Caco-2 (cell line): ENCODE measurements at places on chromosomes 13 and 19. TPM values are rescaled to one million over a fixed set of nuclear protein-coding genes. Genes with fewer than 3 reads are reported as not detected.

DNA sequence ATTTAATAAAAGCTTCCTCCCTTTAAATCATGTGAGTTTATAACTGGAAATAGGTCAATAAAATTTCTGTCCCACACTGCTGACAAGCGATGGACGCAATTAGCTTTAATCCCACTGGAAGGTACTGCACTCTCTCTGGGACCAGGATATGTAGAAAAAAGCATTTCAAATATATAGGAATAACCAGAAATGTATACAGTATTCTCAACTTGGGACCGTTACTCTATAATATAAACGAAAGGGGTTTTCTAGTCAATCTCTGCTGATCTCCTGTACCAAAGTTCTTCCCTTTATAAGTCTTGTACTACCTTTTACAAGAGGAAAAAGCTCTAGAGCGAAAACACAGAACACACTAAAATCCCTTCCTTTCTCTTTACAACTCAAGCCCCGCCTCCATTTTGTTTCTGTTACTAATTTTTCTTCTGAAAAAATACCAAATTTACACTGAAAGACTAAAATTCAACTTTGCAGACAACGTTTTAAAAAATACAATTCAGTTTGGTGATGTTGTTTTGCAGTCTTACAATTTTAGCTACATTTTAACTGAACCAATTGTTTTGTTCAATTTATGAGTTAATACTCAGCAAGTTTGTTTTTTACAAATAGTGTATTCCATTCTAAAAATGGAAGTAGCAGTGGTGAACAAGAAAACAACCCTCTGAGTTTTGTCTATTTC, 1.7 kb upstream of the USPL1 start:
- no peak for DNase-seq

DNA sequence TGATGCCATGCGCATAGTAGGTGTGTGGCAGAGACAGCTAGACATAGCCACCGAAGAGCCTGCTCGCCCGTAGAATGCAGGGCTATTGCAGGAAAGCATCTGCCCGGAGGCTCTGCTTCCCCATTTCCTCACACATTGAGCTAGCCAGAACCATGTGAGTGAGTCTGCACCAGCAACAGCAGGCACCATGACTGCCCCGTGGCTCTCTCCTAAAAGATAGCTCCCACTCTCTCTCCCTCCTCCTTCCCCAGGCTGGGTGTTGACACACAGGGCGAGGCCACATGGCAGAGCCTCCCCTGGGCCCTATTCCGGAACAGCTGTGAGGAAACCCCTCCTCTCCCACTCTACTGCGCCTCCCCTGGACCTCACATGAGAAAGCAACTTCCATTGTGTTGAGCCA, 52.3 kb upstream of the ATP12A start:
- DNase-seq, result no peak

- no peak for DNase-seq
Measured at GRCh38 chr13:94656176-94656575, 54.5 kb downstream of the GPR180 start.

DNA sequence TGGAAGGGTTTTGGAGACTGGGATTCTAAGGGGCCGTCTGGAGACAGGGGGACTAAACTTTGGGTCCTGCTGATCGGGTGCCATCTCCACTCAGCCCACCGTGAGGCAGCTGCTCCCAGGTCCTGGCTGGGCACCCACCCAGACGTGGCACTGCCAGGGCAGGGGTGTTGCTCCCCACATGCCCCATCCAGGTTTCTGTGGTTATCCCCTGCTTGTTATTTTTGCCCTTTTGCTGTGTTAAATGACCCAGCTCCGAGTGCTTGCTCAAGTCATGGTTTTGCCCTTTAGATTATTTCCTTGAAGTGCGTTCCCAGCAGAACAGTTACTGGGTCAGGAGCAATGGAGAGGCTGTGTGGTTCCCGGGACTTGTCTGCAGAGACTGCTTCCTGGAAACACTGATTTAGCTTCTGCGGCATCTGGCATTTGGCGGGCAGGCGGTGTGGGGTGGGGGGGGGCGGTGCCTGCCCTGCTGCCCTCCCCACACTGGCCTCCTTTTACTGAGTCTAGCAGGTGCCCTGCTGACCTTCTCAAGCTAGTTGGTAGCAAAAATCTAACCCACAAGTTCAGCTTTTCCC, 1.9 kb downstream of the RAB11B start:
- no peak for DNase-seq

DNA sequence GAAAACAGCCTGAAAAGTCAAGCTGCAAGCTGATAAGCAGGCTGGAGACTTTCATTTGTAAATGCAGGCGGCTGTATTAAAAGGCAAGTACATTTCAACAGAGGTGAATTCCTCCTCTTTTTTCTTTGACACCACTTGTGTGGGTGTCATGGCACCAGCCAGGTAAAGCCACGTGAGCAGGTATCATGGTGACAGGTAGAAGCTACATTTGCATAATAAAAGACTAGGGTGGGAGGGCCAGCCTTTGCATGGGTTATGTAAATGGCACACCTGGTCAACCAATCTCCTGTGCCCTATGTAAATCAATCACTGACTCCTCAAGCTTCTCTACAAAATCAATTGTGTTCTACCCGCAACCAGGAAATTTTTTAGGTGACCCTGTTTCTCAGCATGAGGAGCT, 68.2 kb downstream of the ZNF100 start:
- DNase-seq, result no peak

- no peak for DNase-seq
Measured at GRCh38 chr13:49305792-49306425, 58.2 kb downstream of the CDADC1 start.

GRCh38 chr19:4090356-4091220, 23.9 kb upstream of the ZBTB7A start:
- DNase-seq, result no peak

DNA sequence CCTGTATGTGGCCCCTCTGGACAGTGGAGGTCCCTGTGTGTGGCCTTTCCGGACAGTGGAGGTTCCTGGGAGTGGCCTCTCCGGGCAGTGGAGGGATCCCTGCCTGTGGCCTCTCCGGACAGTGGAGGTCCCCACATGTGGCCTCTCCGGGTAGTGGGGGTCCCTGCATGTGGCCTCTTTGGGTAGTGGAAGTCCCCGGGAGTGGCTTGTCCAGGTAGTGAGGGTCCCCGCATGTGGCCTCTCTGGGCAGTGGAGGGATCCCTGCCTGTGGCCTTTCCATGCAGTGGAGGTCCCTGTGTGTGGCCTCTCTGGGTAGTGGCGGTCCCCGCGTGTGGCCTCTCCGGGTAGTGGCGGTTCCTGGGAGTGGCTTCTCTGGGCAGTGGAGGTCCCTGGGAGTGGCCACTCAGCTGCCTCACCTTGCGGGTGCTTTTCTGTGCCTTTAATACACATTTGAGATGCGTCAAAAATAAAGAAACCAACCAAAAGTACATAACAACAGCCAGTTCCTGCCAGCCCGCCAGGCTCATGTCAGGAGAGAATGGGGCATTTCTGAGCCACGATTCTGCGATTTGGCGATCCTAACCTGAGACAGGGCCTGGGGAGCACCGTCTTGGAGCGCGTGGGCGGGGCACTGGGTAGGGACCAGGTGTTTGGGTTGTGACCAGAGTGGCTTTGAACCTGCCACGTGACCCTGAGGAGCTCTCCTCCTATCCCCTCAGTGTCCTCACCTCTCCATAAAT, 194.7 kb downstream of the ZNF536 start:
- no peak for DNase-seq

- DNase-seq, result no peak
Measured at GRCh38 chr13:22108283-22108942, 437.5 kb downstream of the FGF9 start.

DNA sequence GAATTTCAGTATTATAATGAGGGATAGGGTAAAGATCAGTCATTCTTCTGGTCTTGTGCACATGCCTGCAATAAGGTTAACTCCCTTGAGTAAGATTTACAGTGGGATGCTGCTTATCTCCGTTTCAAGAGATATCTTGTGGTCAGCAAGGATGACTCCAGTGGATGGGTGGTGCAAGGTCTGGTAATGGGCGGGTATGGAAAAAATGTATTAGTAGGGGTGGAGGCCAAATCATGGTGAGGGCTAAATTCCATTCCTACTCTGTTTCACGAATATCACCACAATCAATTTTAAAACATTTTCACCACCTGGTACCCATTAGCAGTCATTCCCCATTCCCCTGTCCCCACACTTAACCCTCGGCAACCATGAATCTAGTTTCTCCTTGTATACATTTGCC, 40.6 kb downstream of the CCDC122 start:
- no peak for DNase-seq

GRCh38 chr13:106551350-106551749, 15.9 kb upstream of the EFNB2 start:
- no peak for DNase-seq

- DNase-seq, result no peak
Measured at GRCh38 chr13:52892925-52893324, 44.5 kb upstream of the PCDH8 start.

DNA sequence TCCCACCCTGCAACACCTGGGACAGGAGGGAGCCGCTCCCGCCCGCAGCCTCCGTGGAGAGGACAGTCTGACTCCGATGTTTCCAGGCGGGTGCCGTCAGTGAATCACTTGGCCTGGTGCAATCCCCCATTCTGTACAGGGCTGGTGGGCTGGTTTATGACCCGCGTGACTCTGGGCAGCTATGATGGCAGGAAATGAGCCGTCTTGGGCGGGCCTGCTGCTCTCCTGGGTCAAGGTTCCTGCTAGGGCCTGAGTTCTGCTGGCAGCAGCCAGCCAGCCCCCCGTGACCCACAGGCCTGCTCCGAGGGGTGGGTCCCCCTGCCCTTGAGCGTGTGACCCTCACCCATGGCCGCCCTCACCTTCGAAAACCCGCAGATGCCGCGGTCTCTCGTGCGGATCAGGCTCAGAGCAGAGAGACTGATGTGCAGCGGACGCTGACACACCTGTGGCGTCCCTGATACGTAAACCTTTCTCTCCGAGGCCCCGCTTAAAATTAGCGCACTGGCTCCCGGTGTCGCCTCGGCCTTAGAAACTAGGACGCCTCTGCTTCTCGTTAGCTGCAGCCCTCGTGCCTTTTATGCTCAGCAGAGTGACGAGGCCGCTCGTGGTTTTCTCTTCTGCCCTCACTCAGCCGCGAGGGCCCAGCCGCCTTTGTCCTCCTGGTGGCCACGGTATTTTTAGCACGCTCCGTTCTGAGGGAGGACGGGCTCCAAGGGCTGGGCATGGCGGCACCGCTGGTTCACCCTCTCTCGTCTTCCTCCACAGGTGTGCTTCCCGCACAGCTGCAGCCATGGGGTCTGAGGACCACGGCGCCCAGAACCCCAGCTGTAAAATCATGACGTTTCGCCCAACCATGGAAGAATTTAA, 63.4 kb downstream of the KDM4B start:
- no peak for DNase-seq

DNA sequence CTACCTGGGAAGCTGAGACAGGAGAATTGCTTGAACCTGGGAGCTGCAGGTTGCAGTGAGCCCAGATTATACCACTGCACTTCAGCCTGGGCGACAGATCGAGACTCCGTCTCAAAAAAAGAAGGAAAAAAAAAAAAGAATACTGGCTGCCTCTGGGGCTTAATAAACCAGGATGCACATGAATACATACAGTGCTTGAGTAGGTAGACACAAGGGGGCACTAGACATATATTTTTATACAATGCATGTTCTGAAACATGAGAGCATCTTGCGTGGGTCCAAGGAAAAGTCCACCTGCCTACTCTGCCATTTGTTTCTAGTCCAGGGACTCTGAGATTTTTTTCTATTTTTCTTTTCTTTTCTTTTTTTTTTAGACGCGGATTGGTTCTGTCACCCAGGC, 31.2 kb downstream of the KEAP1 start:
- no peak for DNase-seq

DNA sequence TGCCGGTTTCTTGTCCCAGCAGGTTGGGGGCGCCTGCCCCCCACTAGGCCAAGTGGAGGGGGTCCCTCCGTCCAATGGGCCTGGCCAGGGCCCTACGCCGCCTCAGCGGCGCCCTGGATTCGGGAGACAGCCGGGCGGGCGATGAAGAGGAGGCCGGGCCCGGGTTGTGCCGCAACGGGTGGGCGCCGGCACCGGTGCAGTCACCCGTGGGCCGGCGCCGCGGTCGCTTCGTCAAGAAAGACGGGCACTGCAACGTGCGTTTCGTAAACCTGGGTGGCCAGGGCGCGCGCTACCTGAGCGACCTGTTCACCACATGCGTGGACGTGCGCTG, 6.2 kb downstream of the KCNJ14 start:
- DNase-seq, result no peak

GRCh38 chr13:91813253-91813652, 414.8 kb downstream of the GPC5 start:
- DNase-seq, result no peak

GRCh38 chr13:95921485-95921884, 131.7 kb downstream of the UGGT2 start:
- DNase-seq, result no peak

DNA sequence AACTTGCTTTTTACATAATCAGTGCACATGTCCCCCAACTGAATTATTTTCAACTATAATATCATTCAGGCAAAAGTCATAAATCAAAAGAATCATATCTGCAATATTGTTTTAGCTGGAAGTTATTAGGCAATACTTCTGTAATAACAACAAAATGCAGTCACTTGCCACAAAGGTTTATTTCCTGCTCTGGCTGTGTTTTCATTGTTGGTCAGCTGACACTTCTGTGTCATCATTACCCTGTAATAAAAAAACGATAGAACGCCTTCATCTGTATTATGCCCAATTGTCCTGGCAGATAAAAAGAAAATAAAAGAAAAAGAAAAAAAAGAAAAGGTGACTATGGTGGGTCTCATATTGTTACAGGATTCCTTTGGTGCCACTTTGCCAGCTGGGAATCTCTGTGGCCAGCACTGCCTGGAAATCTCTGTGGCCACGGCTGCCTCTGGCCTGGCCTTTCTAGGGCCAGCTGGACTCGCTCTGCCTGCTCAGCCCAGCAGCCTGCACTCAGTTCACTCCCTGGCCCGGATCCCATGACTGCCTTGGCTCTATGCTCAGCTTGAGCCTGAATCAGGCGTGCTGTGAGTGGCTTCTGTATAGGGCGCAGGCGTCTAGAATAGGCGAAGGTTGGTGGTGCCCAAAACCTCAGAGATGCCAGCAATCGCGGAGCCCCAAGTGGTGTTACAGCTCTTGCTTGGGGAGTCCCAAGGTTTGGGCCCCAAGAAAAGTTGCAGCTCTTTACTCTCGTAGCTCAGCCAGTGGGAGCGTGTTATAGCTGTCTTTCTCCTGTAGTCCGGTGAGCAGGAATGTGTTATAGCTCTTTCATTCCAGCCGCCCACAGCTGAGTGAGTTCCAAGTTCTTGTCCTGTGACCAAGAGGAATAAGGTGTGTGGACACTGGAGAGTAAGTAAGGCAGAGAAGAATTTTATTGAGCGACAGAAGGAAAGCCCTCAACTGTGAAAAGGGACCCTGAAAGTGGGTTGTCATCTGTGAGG, 1227.1 kb downstream of the SLITRK1 start:
- no peak for DNase-seq

GRCh38 chr19:38263689-38264485, 486 bp upstream of the SPINT2 start:
- DNase-seq, result peak; percentile 100

SLC25A41 gene
- 0.23 TPM in 1 of 2 replicates, not detected in the other for total RNA-seq

CGB1 gene
- not detected in 2 replicates for total RNA-seq

KLK3 gene
- total RNA-seq, result not detected in 2 replicates

CRB3 gene
- total RNA-seq, result 53.9 and 54.5 TPM in 2 replicates

TRPM4 gene
- total RNA-seq, result 27.8 and 31.4 TPM in 2 replicates

SLITRK5 gene
- not detected in 2 replicates for total RNA-seq

CYP4F12 gene
- 0.16 and 0.39 TPM in 2 replicates for total RNA-seq

TMEM272 gene
- 0.14 and 0.23 TPM in 2 replicates for total RNA-seq

WDFY2 gene
- total RNA-seq, result 6.3 and 9.2 TPM in 2 replicates
